Immature natural killer cell (primary cell): ENCODE measurements at places on chromosomes 2 and 18. TPM values are rescaled to one million over a fixed set of nuclear protein-coding genes. Genes with fewer than 3 reads are reported as not detected.

- DNase-seq: no peak
Observed at GRCh38 chr2:179518830-179519229, 254.2 kb upstream of the SESTD1 start.

CABYR gene
- not detected for polyA plus RNA-seq

DNA sequence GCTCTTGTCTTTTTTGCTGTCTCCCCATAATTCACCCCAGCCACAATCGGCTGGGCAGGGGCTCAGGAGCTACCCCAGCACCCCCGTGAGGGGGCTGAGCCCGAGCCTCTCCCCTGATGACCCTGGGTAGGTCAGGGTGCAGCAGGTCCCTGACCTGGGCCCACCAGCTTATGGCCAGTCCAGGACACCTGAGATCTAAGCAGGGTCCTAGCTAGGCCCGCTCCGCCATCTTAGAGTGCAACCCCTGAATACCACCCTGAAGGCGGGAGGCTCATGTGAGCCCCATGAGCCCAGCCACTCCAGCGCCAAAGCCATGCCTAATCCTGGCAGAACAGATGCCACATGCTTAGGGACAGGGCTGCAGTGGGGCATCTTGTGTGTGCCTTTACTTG lies 16.2 kb downstream of the STK25 start:
- DNase-seq: no peak

- DNase-seq: no peak
Observed at GRCh38 chr2:239926587-239927232, 98.4 kb downstream of the NDUFA10 start.

- DNase-seq: no peak
Observed at GRCh38 chr2:233789554-233789953, 11.4 kb downstream of the MROH2A start.

- DNase-seq: peak; percentile 28
Observed at GRCh38 chr2:179096090-179096489, 46.2 kb upstream of the CCDC141 start.

GRCh38 chr2:163011000-163011399 lies 172.4 kb upstream of the KCNH7 start:
- DNase-seq: no peak

- DNase-seq: no peak
Observed at GRCh38 chr18:49446481-49446880, 14.0 kb downstream of the DYM start.

- no peak for DNase-seq
Observed at GRCh38 chr2:239606741-239607516, 206.1 kb upstream of the HDAC4 start.

C1GALT1C1L gene
- not detected for polyA plus RNA-seq

DNA sequence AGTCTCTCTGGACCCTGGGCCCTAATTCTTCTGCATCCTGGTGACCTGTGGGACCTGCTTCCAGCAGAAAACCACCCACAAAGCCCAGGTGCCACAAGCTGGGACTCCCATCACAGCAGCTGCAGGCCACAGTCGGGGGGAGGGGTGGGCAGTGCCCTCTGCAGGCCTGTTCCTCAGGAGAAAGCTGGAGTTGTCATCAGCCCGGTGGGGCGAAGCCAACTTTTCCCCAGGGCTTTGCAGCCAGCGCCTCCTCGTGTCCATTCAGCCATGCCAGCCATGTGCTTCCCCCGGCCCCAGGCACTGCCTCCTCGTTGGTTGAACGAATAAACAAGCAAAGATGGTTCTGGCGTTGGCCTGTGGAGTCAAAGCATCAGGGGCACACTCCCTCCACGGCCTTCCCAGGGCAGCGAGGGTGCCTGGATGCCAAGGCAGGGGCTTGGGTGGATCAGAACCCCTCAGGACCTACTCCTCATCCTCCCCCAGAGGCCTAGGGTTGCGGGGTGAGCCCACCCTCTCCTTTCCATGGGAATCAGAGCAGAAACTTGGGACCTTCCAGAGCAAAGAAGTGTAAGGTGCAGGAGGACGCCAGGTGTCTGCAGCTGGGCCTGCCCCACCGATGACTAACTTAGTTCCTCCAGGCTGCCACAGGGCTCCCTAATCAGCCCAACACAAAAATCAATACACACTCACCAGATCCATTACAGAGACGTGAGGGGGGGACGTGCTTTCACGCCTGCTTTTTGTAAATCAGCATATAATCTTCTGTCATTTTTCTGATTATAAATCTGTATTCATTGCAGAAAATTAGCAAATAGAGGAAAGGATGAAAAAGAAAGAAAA lies 75.7 kb upstream of the RAB6C start:
- no peak for DNase-seq

CLHC1 gene
- not detected for polyA plus RNA-seq

- DNase-seq: no peak
Observed at GRCh38 chr2:224638301-224638823, 53.2 kb upstream of the CUL3 start.

DNA sequence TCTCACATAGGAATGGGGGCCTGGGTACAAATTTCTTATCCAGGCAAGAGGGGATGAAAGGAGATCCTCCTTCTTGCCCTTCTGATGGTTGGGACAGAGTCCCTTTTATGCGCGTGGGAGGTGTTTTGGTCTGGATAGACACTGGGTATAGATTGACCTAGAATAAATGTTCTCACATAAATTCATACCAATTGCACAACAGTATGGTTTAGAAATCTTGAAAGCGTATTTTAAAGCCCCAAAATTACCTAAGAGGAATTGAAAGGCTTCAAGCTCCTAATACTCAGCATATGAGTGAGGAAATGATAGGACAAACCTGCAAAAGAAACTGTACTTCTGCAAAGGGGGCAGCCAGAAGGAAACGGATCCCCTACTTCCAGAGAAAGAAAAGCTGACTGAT lies 2.6 kb upstream of the BCL2 start:
- no peak for DNase-seq

PFN4 gene
- polyA plus RNA-seq: not detected

DNA sequence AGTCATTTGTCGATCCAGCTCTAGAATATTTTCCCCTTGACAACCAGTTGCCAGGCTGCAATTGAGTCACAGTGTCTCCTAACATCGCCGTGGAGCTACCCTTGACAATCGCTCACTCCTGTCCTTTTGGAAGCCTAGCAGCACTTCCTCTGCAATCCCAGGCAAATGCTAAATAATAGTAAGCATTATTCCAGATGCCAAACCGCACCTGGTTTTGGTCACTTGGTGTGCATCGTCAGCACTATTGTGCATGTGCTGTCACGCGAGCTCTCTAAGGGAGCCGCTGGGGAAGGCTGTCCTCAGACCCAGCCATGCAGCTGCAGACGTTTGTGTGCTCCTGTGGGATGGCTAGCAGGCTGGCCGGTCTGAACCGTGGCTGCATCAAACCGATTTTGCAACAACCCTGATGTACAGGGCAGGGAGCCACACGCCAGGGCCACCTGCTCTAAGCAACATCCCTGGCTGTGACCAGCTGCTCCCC lies 549.5 kb upstream of the ID2 start:
- DNase-seq: no peak

GRCh38 chr18:36814994-36815393 lies 13.8 kb downstream of the TPGS2 start:
- no peak for DNase-seq

- DNase-seq: no peak
Observed at GRCh38 chr2:240831594-240832204, 11.7 kb upstream of the KIF1A start.

ERICH2 gene
- not detected for polyA plus RNA-seq

DNA sequence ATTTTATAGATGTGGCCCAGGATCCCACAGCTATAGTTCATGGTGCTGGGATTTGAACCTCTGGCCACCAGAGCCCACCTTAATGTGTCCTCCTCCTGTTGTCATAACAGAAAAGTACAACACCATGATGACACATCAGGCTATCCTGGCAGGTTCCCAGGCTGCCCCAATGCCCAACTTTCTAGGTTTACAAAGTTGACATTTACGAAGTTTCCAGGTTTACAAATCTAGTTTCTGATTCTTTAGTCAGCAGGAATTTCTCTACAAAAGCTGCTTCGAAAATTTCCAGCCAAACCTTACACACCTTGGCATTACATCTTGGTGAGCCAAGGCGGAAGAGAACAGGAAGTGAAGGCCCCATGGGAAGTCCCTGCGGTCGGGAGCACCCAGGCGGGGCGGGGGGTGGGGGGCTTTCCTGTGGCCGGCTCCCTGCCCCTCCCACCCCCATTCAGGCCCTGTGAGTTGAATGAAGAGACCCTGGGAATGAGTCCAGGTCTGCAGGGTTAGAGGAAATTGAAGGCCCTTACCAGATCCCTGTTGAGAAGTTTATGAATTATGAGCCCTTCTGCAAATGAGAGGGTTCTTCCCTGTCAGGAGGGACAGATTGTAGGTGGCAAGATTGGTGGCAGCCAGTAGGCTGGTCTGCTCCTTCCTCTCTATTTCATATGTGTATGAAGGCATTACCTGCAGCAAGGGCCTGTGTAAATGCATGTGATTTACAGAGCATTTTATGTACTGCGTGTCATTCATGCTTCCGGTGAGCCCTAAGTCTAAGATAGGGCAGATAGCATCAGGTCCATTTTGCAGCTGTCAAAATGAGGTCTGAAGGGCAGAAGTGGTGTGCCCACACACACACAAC lies 11.1 kb upstream of the IL1RN start:
- no peak for DNase-seq

NPAS2 gene
- polyA plus RNA-seq: not detected

- no peak for DNase-seq
Observed at GRCh38 chr2:232741294-232741693, 35.1 kb downstream of the KCNJ13 start.

DNA sequence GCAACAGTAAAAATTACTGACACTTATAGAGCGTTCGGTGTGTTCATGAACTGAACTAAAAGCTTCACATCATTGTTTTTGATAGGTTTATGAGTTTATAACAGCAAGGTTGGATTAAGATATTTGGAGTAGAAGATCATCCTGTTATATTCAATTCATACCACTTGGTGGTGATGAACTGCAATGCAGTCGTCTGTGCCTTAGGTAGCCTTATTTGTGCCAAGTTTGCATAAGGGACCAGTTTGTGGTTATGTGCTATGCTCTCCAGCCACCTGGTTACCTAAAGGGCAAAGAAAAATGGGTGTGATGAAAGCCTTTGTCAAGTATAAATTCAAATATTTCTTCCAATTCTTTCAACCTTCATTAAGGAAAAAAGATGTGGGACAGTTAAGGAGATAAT lies 150.9 kb upstream of the KCNH7 start:
- no peak for DNase-seq

ALKAL2 gene
- polyA plus RNA-seq: 7.5 TPM

GRCh38 chr2:73013936-73014335 lies 57.6 kb downstream of the SFXN5 start:
- no peak for DNase-seq

- peak; percentile 8 for DNase-seq
Observed at GRCh38 chr2:72893594-72894319, 6.5 kb downstream of the SPR start.

- no peak for DNase-seq
Observed at GRCh38 chr2:232568161-232568560, 17.7 kb downstream of the EIF4E2 start.

MSTN gene
- polyA plus RNA-seq: not detected

DOK6 gene
- 0.54 TPM for polyA plus RNA-seq

- no peak for DNase-seq
Observed at GRCh38 chr2:216989340-216990129, 129.7 kb upstream of the TNP1 start.

UBE2F gene
- polyA plus RNA-seq: 323 TPM

DNA sequence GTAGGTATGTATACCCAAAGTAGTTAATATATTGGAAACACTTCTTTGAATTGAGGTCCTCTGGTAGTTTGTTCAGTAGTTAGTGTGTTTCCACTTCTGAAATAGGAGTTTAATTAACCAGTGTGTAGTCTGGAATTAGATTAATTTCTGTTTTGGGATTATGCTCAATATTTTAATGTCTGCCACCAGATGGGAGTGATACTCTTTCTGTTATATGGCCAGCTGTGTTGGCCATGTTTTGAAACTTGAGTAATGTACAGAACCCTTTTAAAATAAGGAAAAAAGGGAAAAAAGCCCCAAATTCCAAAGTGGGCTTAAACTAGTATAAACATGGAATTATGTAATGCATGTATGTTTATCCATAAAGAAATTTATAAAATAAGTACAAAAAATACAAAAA lies 147.7 kb downstream of the CTNNA2 start:
- no peak for DNase-seq

GRCh38 chr2:33051586-33052360 lies 105.0 kb downstream of the LTBP1 start:
- no peak for DNase-seq

CDH2 gene
- polyA plus RNA-seq: 0.26 TPM

LOXHD1 gene
- polyA plus RNA-seq: not detected

- no peak for DNase-seq
Observed at GRCh38 chr2:117770730-117771129, 43.8 kb upstream of the DDX18 start.

- DNase-seq: no peak
Observed at GRCh38 chr18:22844190-22844589, 88.9 kb upstream of the RBBP8 start.

BOK gene
- 15.2 TPM for polyA plus RNA-seq

WIPF1 gene
- 252 TPM for polyA plus RNA-seq

DNA sequence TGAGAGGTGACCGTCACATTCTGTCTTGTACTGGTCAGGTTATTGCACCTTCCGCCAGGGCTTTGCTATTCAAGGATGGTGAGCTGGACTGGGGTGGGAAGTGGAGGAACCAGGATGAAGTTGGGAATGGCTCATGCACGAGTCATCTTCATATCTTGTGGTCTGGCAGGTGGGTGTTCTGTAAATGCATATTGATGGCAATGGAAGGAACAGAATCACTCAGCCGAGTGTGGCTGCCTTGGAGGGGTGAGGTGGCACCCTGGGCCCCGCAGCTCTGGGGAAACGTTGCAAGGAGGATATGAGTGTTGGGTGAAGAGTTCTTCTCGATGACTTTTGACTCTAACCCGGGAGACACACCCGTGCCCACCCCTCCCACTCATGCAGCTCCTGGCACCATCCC lies 1.2 kb downstream of the NEU2 start:
- DNase-seq: no peak

DCDC2C gene
- not detected for polyA plus RNA-seq

- no peak for DNase-seq
Observed at GRCh38 chr2:129667577-129667976, 311.9 kb upstream of the RAB6C start.
